NCI-H1694 treated with DMSO at 0.1 percent for 48 hours (cell line): ENCODE measurements at places on chromosomes 5 and 9.

GRCh38 chr5:105952875-105953274 lies 1717.9 kb downstream of the EFNA5 start:
- peak; percentile 95 for DNase-seq

- DNase-seq: no peak
Observed at GRCh38 chr5:109223531-109223930, 186.2 kb downstream of the PJA2 start.

GRCh38 chr5:179696603-179697002 lies 2.2 kb upstream of the CANX start:
- no peak for DNase-seq

- DNase-seq: no peak
Observed at GRCh38 chr5:179143446-179143845, 83.3 kb downstream of the ZNF354C start.

- DNase-seq: peak; percentile 55
Observed at GRCh38 chr9:119677811-119678505, 308.7 kb upstream of the BRINP1 start.

GRCh38 chr9:137552022-137552768 lies 516 bp downstream of the MRPL41 start:
- DNase-seq: no peak

- DNase-seq: no peak
Observed at GRCh38 chr5:42745856-42746255, 10.8 kb upstream of the CCDC152 start.

- DNase-seq: peak; percentile 1
Observed at GRCh38 chr9:72271613-72272478, 93.2 kb downstream of the ZFAND5 start.

GRCh38 chr9:93456022-93456421 lies 2.6 kb upstream of the FAM120AOS start:
- DNase-seq: no peak

GRCh38 chr9:90070931-90071660 lies 466.3 kb downstream of the GADD45G start:
- no peak for DNase-seq
